Bronchial smooth muscle cell (primary cell): ENCODE measurements at places on chromosomes 5 and 9. TPM values are rescaled to one million over a fixed set of nuclear protein-coding genes. Genes with fewer than 3 reads are reported as not detected.

The ZNF169 gene
- 1.5 and 2.7 TPM in 2 replicates for total RNA-seq

The MAP3K1 gene
- 2.7 and 3.2 TPM in 2 replicates for total RNA-seq

The PSD2 gene
- under 0.01 and 0.17 TPM in 2 replicates for total RNA-seq

The BTNL9 gene
- total RNA-seq: not detected in 2 replicates

The DAB2IP gene
- total RNA-seq: 4.4 and 11.1 TPM in 2 replicates

The RFX3 gene
- total RNA-seq: 1.6 and 2.0 TPM in 2 replicates
